Stimulated activated CD8-positive, alpha-beta memory T cell treated with anti-CD3 and anti-CD28 coated beads, Interleukin-15, amount 100 ng/mL, for 24 hours (primary cell): ENCODE measurements at places on chromosomes 16 and 17.

GRCh38 chr17:77006971-77007649 is 133.7 kb upstream of the SEC14L1 start:
- DNase-seq, result no peak

DNA sequence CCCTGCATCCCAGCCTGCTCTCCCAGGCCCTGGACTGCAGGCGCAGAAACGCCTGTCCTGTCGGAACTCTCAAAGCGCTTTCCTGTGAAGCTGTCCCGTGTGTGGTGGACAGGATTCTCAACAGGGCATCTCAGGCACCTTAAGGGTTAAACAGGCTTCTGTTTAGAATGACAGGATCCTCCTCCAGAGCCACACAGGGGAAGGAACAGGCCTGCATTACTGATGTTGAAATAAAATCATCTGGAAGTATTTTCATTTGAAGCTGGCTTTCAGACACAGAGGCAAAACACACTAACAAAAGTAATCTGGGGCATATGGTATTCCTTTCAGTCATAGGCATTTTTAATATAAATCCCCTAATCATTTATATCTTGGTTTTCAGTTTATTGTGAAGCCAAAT is 7.4 kb downstream of the HS3ST3A1 start:
- DNase-seq, result no peak

DNA sequence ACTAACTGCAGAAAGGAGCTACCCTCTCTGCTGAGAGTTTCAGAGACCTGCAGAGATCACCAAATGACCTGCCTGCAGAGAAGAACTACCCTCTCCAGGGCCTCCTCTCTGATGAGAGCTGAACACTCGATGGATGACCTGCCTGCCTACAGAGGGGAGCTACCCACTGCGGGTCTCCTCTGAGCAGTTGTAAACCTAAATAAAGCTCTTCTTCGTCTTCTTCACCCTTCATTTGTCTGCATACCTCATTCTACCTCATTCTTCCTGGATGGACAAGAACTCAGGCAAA is 24.2 kb downstream of the SSH2 start:
- no peak for DNase-seq

GRCh38 chr16:2675714-2676113 is 6.6 kb upstream of the KCTD5 start:
- DNase-seq, result no peak

- DNase-seq, result no peak
These were observed 1025.1 kb upstream of the CDH8 start for GRCh38 chr16:63061319-63061718.

DNA sequence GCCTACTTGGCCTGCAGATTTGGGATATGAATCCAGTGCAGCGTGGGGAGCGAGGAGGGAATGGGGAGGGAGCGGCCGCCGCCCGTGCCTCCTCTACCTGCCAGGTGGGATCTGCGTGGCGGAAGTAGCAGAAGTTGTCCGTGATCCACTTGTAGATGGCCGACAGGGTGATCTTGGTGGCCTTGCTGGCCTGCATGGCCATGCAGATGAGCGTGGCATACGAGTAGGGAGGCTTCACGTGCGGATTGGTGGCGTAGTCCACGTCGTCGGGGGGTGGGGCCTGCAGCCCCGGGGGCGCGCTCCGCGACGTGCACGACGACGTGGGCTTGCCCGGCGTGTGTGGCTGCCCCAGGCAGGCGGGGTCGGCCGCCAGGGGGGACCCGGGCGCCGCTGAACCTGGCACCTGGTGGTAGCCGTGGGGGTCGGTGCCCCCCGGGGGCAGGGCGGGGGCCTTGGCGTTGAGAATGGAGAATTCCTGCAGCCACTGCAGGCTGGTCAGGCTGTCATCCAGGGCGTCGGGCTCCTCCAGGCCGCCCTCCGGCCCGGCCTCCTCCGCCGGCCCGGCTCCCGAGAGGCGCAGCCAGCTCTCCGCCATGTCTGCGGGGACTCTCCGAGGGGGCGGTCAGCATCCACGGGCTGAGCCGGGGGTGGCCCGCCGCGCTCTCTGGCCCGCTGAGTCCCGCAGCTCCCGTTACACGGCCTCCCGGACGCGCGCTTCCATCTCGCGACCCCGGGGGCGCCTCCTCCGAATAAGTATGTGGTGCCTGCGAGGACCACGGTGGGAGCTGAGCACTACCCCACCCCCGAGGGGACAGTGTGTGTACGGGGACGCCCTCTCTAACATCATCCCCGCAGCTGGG is 1.0 kb downstream of the FOXJ1 start:
- no peak for DNase-seq

- no peak for DNase-seq
These were observed 48.9 kb downstream of the GTF3C1 start for GRCh38 chr16:27500801-27501200.

- no peak for DNase-seq
These were observed 24.0 kb downstream of the CCR7 start for GRCh38 chr17:40541060-40541872.

GRCh38 chr17:67427424-67427823 is 50.3 kb downstream of the PITPNC1 start:
- DNase-seq, result no peak

GRCh38 chr16:80993834-80994233 is 12.9 kb downstream of the CMC2 start:
- no peak for DNase-seq

- no peak for DNase-seq
These were observed 7.0 kb upstream of the OR2C1 start for GRCh38 chr16:3348547-3349167.

DNA sequence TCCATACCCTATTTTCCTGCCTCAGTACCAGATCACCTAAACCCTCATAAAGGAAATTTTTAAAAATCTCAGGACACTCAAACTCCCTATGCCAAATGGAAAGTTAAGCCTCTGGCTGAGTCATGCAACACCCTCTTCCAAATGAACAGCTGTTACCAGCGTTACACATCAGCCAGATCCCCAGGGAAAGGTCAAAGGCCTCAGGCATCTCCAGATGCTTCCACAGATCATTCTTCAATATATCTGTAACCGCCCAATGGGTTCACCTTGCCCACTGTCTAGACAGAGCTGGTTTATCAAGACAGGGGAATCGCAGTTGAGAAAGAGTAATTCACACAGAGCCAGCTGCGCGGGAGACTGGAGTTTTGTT is 29.1 kb upstream of the SHCBP1 start:
- DNase-seq, result no peak

DNA sequence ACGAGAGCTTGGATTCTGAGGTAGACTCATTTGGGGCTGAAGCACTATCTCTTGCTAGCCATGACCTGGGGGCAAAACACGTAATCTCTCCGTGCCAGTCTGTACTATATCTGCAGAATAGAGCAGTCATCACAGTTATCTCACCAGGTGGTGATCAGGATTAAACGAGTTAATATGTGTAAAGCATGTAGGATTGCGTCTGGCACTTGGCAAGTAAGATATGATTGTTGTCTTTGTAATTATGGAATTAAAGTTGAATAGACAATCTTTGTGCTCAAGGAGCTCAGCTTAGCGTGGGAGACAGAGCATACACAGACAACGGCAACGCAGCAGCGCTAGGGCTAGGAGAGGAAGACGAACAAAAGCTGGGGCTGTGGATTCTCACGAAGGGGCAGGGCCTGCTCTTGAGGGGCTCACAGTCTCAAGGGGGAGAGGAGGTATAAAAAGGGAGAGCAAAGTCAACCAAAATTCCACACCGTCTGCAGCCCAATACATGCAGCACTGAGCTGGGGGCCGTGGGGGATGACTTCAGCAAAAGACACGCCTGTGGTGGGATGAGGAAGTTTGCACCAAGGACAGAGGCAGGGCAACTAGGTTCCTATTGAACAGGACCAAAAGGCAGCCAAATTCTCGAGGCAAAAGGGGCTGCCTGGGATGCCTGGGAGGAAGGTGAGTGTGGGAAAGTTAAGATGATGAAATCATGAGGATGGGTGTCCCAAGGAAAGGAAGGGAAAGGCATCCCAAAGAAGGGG is 68.6 kb downstream of the SDK2 start:
- DNase-seq, result no peak

GRCh38 chr17:40564883-40565768 is at the start of gene CCR7:
TSS of gene CCR7 (minus strand) at chr17:40565472. CDS start at chr17:40565409, 63 bp downstream.
- no peak for DNase-seq

- peak; percentile 66 for DNase-seq
These were observed 45.2 kb downstream of the MYH13 start for GRCh38 chr17:10327640-10328039.

DNA sequence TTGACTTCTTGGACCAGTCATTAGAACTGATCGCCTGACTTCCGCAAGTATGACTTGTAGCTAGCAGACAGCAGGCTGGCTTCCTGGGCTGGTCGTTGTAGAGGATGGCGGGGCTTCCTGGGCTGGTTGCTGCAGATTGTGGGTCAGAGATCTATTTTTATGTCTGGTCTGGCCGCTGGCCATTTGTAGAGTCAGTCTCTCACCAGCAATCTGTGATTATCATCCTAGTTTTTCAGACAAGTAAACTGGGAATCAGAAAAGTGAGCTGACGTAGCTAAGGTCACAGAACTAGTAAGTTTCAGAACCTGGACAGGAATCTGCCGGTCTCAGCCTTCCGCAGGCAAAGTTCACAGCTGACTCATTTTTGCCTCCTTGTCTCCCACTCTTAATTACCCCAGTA is 19.1 kb downstream of the GPR142 start:
- no peak for DNase-seq

GRCh38 chr16:52552643-52553042 is 5.7 kb upstream of the TOX3 start:
- DNase-seq, result no peak

- no peak for DNase-seq
These were observed 63.7 kb downstream of the HS3ST3A1 start for GRCh38 chr17:13537871-13538643.

DNA sequence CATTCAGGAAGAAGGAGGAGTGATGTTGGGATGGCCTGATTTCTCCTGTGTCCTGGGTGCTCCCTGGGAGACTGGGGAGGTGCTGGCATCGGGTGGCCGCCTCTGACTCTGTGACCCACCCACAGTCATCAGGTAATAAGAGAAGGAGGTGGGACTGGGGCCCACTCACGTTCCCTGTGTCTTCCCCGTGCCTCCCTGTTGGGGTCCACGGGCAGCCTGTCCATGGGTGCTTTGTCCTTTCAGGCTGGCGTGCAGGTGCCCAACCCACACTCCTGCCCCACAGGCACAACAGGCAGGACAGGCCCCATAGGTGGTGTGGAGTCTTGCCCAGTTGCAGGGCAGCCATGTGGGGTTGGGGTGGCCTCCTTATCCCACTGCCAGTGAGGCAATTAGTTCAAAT is 4.0 kb downstream of the DEF8 start:
- no peak for DNase-seq

DNA sequence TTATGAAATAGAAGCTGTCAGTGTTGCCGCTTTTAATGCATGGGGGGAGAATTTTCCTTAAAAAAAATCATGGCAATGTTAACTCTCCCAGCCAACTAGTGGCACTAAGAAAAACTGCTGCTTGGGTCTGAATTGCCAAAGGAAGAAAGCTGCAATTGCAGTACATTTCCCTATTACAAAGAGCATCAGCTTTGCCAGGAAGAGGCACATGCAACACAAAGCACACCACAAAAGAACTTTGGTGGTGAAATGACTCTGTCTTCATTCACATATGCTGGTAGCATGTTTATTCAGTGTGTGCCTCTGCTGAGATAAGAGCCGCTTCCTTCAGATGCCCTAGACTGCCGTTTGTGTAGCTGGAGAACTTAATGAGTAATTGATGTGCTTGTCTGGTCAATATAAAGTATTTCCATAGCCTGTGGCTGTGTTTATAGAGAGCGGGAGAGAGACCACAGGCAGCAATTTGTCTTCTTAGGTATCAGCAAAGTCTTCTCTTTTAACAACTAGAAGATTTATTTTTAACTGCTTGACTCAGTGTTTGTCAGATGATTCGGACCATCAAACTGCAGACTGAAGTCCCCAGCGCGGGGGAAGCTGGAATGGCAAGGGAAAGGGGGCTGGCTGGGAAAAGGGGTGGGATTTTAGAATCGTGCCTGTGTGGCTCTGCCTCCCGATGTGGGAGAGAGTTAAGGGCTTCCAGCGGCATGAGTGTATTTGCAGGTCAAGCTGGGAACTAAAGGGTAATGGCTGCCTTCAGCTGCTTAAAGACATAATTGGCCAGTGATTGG is 115.1 kb downstream of the MRTFB start:
- DNase-seq, result no peak

GRCh38 chr16:79107301-79107700 is 493.2 kb downstream of the MAF start:
- no peak for DNase-seq

GRCh38 chr17:68011199-68011665 is 15.0 kb upstream of the C17orf58 start:
- peak; percentile 44 for DNase-seq

DNA sequence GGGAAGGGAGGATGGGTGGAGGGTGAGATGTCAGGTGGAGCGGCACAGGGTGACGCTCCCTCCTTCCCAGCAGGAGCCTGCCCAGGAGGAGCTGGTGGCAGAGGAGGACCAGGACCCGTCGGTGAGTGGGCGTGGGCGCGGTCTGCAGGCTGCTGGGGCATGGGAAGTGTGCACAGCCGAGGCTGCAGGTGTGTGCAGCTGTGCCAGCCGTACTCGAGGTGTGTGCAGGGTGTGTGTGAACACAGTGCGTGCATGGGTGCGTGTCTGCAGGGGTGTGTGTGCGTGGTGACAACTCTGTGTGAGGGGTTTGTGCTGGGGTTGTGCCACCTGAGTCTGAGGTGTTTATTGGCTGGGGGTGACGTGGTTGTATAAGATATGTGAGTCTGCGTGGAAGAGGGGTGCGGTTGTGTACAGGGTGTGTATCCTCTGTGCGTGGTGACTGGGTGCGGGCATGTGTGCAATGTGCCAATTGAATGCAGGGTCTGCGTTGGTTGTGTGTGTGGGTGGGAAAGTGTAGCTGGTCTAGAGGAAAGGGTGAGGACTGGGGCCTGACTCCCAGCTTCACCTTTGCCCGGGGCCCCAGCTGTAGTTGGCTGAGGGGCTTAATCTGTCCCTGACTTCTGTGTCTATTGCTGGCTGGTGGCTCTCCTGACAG is 670 bp downstream of the TNFSF12 start:
- no peak for DNase-seq

DNA sequence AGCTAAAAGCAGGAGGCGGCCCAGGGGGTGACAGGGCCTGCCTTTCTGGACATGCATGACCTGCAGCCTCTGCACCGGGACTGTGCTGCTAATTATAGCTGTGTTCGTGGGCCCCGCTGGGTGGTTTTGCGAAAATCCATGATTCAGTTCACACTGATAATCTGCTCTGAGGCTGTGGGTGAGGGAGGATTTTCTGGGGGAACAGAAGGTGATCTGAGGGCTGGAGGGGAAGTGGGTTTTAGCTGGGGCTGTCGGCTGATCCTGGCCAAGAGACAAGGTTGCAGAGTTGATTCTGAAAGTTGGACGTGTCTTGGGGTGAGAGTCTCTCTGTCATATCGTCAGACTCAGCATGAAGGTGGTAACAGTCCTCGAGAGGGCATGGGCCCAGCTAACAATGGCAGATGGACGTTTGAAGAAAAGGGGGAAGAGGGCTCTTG is 187.5 kb upstream of the ZNF469 start:
- DNase-seq, result no peak

DNA sequence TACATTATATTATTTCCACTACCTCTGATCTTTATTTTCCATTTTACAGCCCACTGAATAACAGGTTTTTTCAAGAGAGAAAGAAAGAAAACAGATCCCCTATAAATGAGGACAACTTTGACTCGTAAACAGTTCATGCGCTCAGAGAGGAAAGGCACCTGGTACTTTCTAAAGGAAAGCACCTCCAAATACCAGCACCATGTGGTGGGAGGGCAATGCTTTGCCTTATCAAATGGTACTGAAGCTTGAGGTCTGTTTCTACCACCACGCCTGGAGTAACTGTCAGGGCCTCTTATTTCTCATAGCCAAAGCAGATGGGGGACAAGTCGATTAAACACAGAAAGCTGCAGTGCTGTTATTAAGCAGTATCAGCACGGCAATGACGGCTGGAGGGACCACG is 510.3 kb upstream of the ZFHX3 start:
- no peak for DNase-seq

- DNase-seq, result no peak
These were observed 51.2 kb downstream of the PLD6 start for GRCh38 chr17:17154981-17155380.
